Amygdala (tissue), 56 donors: ENCODE measurements at places on chromosomes 1 and 21.

GRCh38 chr21:44949161-44949778 lies 9.4 kb downstream of the SLX9 start:
- no peak for DNase-seq

GRCh38 chr1:25927521-25928265 lies 21.5 kb upstream of the STMN1 start:
- no peak for DNase-seq

DNA sequence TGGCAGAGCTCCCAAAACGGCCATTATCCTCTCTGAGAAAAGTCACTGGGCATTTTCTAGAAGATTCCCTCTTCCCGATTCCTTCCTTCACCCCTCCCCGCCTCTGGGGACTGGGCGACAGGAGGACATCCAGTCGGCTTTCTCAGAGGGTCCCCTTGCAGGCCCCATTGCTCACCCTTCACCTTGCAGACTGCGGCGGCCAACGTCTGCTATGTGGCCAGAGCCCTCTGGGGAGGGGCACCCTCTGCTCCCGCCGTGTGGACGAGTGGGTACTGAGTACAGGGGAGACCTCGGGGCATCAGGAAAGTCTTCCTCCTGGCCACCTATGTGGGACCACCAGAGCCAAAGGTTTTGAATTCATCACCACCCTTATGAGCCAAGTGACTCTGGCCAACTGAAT lies 293.5 kb upstream of the VAMP3 start:
- DNase-seq, result no peak

DNA sequence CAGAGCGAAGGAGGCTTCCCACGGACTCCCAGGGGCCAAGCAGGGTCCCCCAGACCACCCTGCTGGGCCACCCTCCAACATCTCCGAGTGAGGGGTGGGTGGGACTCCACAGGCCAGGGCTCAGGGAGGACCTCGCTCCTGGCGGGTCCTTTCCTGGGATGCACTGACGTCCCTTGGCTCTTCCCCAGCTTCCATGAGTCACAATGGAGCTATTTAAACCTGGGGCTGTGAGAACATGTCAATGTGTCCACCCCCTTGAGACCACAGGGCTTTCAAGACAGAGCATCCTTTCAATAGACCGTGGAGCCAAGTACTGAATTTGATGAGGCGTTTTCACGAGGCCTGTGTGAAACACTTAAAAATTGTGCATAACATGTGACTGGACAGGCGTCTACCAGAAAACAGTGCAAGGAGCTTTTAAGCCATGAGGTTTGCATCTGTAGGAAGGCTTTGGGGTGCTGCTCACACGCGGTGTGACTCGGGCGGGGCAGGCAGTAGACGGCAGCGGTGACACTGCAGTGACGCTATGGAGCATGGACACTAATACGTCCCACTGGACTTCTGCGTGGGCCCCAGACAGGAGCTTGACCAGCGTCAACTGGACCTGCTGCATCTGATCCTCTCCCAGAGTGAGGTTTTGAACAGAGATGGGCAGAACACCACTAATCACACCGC lies 24.1 kb upstream of the NPHP4 start:
- no peak for DNase-seq

- DNase-seq, result no peak
Observed at GRCh38 chr1:39283858-39284257, 79.4 kb downstream of the MACF1 start.

DNA sequence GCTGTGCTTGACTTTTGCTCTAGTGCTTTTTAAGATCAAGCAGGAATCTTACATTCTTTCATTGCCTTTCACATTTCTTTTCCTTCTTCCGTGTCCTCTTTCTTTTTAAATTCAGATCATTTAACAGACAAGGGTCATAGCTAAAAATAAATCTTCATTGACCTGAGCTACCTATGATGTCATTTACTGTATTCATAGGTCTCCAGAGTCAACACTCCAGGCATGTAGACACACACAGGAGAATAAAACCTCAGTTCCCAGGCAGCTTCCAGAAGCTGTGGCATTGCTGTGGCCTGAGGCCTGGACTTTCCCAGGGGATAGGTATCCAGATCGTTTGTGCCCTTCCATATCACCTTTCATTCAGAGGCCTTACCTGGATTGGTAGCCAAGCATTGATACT lies 38.5 kb upstream of the ENAH start:
- DNase-seq, result no peak

DNA sequence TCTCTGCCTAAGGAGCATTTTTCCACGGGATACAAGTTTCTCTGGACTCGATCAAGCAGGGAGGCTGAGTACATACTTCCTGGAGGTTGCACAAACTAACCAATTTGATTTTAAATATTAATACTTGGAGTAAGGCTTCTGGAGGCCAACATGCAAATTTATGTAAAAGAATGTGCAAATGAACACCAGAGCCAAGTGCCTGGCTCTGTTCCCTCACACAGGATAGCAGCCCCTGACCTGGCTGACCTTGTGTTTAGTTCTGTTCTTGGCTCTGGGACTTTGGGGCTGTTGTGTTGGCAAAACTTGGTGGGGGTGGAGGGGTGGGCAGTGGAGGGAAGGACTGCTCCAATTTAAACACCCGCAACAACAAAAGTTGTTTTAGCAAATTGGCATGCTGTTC lies 34.2 kb downstream of the CNIH3 start:
- no peak for DNase-seq

DNA sequence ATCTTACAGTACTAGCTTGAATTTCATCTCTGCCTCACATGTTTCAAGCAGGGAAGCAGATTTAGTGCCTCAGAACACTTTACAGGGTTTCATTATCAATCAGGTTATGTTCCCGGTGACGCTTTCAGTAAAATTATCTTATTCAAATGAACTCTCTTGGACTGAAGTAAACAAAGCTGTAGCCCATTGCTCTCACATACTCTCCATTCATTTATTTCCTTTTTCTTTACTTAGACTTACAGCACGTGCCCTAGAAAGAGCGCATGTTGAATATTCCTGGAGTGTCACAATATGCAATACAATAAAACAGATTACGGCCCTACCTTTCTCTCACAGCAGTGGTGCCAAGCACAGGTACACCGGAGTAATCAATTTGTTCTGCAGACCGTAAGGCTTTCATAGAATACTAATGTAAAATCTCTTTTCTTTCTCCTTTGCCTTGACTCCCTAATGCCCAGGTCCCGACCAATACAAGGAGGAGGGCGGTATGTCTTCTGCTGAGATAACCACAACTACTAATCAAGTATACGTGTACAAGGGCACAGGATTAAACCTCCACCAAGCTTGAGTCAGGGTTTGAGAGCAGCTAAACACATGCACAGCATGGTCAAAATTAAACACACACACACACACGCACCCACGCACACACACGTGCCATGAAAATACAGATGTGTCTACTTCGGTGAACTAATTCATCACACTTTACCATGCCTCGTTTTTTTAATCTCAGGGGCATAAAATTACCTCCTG lies 62.8 kb downstream of the NRIP1 start:
- no peak for DNase-seq

DNA sequence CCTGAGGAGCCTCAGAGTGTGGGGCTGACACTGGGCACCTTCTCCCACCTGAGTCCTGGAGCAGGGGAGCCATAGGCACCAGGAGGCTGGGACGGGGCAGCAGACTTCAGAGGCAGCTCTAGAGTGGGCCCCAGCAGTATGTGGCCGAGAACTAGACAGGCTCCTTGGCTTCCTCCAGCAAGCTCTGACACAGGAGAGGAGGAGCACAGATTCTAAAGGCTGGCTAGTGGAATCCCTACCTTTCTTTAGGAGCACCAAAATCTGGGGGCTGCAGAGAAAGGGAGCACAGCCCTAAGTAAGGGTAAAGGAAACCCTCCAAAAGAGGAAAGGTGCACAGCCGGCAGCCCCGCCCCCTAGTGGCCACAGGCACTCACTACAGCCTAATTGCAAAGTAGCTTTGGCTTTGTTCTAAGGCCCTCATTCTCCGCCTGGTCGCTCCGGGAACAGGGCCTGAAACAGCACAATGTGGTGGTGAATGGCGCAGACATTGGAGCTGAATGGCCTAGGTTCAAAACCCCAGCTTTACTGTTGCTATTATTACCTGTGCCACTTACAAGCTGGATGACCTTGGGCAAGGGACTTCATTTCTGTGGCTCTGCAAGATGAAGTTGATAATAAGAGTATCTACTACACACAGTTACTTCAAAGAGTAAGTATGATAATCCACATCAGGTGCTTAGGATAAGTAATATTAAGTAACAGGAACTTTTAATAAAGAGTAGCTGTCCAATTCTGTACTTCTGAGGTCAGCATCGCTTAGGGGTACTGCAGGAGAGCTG lies 8.8 kb upstream of the GUCA2A start:
- peak; percentile 18 for DNase-seq

- no peak for DNase-seq
Observed at GRCh38 chr1:174309490-174309889, 138.3 kb upstream of the GPR52 start.

DNA sequence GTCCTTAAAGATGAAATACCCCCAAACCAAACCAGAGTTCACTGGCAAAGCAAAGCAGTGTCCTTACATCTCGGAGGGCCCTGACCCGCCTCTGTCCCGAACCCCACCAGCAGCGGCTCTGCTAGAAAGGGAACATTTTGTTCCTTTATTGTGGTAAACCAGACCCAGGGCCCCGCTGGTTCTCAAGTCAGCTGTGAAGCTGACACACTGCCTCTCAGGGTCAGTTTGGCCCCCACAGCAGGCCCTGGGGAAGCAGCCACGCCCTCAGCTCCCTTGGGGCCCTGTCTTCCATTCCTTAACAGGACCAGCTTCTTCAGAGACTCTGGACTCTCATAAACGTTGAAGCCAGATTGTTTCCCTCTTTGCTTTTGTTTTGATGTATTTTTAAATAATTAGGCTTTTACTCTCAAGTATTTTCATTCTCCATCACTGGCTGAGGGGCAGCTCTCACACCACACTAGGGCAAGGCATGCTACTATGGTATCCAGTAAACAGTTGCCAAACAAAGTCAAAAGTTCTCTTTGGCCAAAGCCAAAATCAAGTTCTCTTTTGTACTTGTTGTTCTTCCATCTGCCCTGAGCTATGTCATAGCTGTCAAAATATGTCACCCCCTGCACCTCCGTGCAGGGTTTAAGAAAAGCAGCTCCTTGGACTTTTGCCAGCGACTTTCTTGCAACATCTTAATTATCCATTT lies 61.1 kb upstream of the ANGPTL1 start:
- DNase-seq, result no peak

DNA sequence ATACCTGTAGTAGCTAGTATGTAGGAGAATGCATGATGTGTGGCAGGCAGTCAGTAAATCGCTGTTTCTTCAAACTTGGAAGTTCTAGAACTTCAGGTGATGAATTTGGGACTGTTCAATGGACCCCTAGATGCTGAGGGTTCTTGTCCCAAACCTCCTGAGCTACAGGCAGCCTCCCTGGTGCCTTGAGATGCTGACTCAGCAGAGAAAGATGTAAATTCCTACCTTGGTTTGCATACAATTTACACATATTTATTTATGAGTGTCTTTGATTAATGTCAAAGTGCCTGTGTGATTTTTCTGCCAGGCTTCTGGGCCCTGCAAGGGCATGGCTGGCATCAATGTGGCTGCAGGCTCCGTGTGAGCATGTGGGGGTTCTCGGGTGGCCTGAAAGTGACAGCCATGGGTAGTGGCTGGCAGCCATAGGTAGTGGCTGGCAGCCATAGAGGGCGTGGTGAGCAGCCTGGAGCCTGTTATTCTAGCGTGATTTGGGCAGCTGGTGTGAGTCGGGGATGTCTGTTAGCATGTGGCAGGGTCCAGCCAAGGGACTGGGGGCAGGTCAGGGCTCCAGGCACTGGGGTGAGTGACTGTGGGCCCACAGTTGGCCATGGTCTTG lies 13.2 kb upstream of the POU3F1 start:
- no peak for DNase-seq

- no peak for DNase-seq
Observed at GRCh38 chr1:14910984-14911721, 242.4 kb upstream of the TMEM51 start.

- DNase-seq, result no peak
Observed at GRCh38 chr1:110433803-110434202, 17.1 kb upstream of the PROK1 start.

DNA sequence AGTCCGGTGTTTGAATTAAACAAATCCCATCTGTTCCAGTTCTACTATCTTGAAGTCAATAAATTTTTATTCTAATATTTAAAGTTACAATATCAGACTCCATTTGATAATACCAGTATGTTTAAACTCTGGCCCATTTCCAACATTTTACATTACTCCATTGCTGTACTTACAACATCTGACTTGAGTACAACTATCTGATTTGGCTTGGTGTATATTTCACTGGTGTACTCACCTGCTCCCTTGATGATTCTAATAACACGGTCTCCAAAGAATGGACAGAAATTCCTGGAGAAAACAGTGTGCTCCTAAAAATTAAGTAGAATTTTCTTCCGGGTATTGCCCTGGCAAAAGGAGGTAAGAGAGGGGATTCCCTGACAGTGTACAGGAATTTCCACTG lies 680.5 kb upstream of the ADAMTS5 start:
- no peak for DNase-seq

- no peak for DNase-seq
Observed at GRCh38 chr1:38020396-38020795, 7.9 kb downstream of the UTP11 start.

DNA sequence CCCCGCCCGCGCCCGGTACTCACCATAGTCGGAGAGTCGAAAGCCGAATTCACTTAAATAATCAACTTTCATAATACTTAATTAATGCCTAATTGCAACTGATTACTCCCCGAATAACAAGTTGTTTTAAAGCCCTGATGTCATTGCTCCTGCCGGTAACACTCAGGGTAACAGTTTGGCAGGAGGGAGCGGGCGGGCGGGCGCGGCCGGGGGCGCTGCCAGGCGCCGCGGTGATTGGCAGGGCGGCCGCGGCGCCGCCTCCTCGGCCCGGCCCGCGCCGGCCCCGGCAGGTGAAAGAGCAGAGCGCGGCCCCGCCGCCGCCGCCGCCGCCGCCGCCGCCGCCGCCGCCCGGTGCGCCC lies 102.2 kb downstream of the CASZ1 start:
- no peak for DNase-seq

- no peak for DNase-seq
Observed at GRCh38 chr1:14853518-14853917, 255.0 kb downstream of the KAZN start.

- no peak for DNase-seq
Observed at GRCh38 chr1:10045480-10046355, 13.0 kb downstream of the UBE4B start.

GRCh38 chr1:162204823-162205155 lies 135.3 kb downstream of the NOS1AP start:
- DNase-seq, result no peak

- DNase-seq, result peak; percentile 49
Observed at GRCh38 chr1:69139007-69139406, 428.7 kb upstream of the LRRC7 start.

DNA sequence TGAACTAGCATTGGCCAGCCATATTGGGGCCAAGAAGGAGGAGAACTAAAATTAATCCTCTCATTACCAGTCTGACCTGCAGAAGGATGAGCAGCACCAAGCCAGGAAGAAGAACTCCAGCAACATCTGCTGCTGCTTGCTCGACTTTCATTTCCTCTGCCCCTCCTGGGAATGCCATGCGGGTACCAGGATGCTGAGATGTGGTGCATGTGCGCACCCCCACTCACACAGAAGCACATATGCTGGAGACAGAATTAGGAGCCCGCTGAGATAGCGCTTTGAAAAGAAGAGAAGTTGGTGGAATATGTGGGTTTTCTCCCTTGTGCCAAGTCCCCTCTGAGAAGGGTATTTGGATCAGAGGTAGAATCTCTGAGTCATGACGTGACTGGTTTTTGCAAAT lies 70.4 kb downstream of the PLXNA2 start:
- no peak for DNase-seq
